ENCODE measurements at places on chromosomes 1 and 21.
A peak's percentile ranks its signal among the peaks of the same experiment; 100 is the strongest.

- no peak for DNase-seq
These were observed 15.5 kb upstream of the MAP3K7CL start for GRCh38 chr21:29114765-29115500.

GRCh38 chr1:227541129-227541528 is 22.2 kb upstream of the ZNF678 start:
- DNase-seq = no peak

DNA sequence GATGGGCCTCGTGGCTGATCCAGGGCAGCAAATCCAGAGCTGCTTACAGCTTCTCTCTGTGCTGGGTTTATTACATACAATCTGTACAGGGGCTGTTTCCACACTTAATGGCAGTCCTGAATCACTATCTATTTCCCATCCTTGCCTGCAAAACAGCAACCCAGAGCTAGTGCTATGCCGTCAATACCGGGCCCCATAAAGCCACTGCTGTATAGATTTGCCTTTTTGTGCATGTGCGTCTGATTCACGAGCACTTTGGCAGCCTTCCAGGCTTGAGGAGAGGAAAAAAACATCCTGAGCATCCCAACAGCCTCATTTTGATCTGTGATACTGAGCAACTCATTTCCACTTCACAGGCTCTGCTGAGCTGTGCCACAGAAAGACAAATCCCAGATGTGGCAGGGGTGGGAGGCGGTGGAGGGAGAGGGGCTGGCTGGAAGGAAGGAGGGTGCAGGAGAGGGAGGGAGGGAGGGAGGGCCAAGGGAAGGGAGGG is 65.2 kb upstream of the TARBP1 start:
- peak; percentile 85 for DNase-seq

- no peak for DNase-seq
These were observed 76.4 kb upstream of the DSCAM start for GRCh38 chr21:40923407-40923806.

DNA sequence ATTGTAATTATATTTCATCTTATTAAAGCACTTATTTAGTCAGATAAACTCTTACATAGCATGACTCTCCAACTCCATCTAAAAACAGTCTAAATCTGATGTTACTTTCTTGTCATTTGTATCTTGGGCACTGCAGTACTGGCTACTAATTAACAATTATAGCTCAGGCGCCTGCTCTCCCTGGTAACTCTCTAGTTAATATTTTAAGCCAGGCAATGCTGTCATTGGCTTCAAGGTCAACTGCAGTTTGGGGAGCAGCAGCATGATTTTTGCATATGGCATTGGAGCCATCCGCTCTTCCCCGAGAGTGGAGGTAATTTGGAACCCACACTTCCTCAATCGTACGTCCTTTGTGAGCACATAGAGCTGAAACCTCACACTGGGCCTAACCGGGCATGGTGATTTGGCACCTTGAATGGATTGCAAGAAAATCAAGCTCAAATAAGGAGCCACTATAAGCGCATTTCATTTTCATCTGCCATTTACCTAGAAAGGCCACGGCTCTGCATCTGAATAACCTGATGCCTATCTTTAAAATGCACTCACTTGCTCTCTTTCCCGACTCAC is 187.7 kb downstream of the KAZN start:
- no peak for DNase-seq

DNA sequence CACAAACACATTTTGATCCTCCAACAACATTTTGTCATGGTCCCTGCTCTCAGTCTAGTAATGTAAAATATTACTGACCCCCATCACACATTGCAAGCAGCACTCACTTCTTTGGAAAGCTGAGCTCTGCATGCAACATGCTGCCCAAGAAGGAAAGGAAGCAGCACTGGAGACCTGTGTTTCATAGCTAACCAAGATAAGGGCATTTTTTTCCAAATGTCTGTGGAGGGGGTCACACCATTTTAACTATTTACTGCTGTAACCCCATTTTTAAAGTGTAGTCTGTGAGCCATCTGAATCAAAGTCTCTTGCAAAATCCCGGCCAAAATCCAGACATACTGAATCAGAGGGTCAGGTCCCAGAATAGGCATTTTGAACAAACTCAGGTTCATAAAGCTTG is 4.5 kb upstream of the RASSF5 start:
- no peak for DNase-seq

GRCh38 chr1:18110968-18111367 is 3.4 kb downstream of the IGSF21 start:
- peak; percentile 66 for DNase-seq

DNA sequence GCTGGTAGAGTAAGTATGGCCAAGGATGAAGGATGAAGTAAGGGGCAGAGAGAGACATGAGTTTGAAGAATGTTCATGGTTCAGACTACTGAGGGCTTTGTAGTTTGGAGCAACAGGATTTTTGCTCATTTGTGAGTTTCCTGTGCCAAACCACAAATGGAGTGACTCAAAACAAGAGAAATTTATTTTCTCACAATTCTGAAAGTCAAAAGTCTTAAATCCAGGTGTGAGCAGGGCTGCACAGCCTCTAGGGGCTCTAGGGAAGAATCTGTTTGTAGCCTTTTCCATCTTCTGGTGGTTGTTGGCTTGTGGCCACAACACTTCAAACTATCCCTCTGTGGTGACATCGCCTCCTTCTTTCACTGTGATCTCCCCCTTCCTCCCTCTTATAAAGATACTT is 58.9 kb downstream of the RHOU start:
- DNase-seq = no peak

GRCh38 chr21:42538479-42539275 is 25.0 kb downstream of the SLC37A1 start:
- peak; percentile 45 for DNase-seq

- no peak for DNase-seq
These were observed 136.6 kb upstream of the IVNS1ABP start for GRCh38 chr1:185453496-185454192.

DNA sequence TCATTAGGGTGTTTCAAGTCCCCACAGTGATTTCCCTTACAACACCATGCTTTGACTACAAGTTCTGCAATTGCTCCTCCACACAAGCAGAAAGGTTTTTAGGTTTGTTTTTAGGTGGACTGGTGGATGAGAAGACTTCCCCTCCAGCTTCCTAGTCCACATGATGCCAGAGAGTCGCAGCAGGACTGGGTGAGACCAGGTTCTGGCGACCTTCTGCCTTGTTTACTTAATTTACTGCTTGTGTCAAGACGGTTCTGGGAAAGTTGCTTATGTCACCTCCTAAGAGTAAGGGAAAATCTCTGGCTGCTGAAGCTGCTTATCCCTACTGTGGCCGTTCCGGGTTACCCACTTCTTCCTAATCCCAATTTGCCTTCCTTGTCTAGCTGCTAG is 76.4 kb downstream of the GLUL start:
- no peak for DNase-seq

GRCh38 chr1:247241691-247242090 is 14.2 kb upstream of the VN1R5 start:
- no peak for DNase-seq

DNA sequence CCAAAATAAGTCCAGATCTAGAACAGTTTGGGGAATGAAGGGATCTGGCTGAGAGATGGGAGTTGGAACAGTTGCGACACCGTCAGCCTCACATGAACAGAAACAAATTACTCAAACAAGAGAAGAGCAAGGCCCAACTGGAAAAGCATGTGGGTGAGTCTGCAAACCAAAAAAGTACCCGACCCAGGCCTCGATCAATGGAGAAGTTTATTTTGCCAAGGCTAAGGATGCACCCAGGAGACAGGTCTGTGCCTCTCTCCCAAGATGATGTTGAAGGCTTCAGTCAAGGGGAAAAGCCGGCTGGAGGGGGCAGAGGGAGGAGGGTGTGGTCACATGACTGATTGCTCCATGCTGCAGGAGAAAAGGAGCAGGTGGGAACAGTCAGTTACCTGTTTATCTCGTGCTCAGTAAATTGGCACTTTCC is 42.3 kb downstream of the KRTAP10-1 start:
- no peak for DNase-seq

DNA sequence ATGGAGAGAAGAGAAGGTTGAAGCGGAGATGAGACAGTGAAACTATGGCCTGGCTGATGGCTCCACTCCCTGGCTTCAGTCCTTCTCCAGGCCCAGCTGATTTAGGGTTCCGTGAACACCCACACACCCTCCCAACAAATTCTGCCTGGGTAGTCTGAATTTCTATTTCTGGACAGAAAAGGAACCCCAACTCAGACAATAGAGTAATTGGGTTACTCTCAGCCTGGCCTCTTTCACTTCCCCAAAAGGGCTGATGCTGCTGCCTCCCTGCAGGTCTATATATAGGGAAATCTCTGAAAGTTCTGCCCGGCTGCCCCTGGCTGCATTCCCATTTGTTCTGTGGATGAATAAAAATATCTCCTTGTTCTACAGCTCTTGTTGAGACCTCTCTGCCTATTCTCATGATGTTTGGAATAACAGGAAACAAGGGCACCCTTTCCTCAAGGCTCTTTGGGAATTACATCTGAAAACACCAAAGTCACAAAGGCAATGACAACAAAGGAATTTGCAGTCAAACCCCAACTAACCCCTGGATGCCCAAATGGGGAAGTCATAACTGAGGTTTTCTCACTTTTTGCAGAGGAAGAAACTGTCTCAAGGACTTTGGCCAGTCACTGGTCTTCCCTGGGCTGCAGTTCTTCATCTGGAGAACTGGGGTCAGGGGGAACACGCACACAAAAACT is 11.4 kb upstream of the ZSCAN20 start:
- DNase-seq = no peak

- no peak for DNase-seq
These were observed 6.2 kb downstream of the SLC19A2 start for GRCh38 chr1:169479363-169480066.

DNA sequence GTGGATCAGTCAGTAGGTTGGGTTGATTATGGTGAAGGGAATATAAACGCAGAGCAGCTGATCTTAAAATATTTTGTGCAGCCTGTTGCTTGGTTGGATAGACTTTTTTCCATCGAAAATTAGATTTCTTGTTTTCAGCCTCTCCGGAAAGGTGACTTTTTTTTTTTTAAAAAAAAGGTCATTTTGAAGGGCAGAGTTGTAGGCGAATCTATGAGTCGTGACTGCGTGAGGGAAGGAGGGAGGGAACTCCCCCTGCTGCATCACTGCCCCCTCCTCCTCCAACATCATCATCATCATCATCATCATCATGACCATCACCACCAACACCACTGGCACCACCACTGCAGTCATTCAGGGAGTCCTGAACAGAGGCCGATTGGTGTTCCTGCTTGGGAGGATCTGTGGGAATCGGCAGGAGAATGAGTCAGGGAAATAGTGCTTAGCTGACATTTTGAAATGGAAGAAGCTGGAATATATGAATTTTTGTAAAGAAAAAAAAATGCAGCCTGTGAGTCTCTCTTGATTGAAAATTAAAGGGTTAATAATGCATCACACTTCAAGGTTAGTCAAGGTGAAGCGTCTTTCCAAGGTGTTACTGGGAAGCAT is 1.2 kb downstream of the ATP1B1 start:
- DNase-seq = no peak

DNA sequence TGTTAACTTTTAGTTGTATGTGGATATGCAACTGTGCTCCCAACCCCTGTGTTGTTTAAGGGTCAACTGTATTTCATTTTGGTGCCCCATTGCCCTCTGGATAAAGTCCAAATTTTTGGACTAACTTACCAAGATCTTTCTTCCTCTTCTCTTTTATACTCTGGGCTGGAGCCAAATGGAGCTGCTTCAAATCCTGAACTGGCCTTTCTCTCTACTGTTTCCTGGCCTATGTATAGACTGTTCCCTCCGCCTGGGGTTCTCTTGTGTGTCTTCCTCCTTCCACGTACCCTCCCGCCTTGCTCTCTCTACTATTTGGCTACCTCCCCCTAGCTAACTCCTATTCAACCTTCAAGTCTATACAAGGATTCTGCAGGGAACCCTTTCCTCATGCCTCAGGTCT is 8.4 kb upstream of the CDC14A start:
- DNase-seq = no peak

GRCh38 chr1:218139761-218140160 is 145.3 kb upstream of the RRP15 start:
- DNase-seq = no peak

DNA sequence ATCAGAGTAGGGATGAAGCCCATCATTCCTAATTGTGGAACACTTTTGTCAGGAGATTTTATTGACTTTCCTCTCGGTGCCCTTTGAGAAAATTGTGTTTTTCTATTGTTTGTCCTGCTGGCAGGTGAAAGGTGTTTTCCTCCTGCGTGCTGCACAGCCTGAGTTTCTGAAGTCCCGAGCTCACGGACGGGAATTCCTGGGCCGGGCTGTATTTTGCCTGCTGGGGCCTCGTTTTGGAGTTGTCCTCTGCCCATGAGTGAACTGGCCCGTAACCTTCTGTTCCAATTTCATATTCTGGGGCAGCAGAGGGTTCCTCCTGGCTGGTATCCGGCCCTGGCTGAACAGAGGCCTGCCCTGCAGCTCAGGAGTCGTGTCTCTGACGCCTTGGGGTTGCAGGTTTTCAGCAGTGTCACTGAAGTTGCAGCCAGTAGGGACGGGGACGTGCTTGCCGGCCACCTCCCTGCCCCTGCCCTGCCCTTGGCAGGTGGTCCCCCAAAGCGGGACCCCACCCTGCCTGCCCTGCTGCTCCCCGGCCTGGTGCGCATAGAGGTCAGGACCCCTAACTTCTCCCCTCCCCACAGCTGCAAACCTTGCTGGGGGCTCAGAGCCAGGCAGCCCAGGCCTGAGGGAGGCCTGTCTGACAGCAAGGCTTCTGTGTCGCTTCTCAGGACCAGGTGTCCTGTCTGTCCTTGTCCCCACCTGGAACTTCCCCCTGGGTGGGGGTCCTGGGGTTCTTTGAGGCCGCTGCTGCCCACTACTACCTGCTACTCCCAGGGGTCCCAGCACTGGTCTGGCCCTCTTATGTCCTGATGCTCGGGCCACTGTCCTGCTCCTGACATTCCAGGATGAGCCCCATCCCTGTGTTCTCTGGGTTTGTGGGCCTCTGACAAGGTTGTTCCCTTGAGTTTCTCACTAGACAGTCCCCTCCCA is 49.0 kb downstream of the SLX9 start:
- DNase-seq = no peak

DNA sequence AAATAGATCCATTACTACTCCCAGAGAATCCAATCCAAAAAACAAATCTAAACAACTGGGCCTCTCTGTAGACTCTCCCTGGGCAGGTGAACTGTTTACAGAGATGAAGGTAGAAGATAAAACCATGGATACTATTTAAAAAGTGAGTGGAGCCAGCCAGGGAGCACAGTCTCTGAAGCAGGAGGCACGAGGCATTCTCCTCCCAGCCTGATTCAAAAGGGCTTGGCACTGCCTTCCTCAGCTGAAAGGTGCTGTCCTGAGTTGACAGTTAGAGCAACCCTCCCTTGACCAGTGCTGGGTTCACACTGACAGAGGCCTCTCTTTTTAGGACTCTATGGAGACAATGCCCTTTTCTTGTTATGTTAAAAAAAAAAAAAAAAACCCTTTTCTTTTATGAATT is 36.8 kb downstream of the HENMT1 start:
- DNase-seq = no peak

Data from sciatic nerve (tissue), 2 donors.